ENCODE measurements at places on chromosomes 3 and 15.

- no peak for DNase-seq
These were observed 53.7 kb downstream of the PCSK6 start for GRCh38 chr15:101435761-101436160.

- DNase-seq = no peak
These were observed 56.8 kb downstream of the WNT7A start for GRCh38 chr3:13822871-13823585.

GRCh38 chr15:74531144-74531811 is 9.7 kb upstream of the ARID3B start:
- no peak for DNase-seq

- no peak for DNase-seq
These were observed 40.4 kb upstream of the SLC41A3 start for GRCh38 chr3:126124148-126124868.

- peak; percentile 58 for DNase-seq
These were observed 12.0 kb upstream of the DAPK2 start for GRCh38 chr15:64058279-64058678.

GRCh38 chr15:52162260-52162659 is 28.9 kb downstream of the GNB5 start:
- DNase-seq = no peak

DNA sequence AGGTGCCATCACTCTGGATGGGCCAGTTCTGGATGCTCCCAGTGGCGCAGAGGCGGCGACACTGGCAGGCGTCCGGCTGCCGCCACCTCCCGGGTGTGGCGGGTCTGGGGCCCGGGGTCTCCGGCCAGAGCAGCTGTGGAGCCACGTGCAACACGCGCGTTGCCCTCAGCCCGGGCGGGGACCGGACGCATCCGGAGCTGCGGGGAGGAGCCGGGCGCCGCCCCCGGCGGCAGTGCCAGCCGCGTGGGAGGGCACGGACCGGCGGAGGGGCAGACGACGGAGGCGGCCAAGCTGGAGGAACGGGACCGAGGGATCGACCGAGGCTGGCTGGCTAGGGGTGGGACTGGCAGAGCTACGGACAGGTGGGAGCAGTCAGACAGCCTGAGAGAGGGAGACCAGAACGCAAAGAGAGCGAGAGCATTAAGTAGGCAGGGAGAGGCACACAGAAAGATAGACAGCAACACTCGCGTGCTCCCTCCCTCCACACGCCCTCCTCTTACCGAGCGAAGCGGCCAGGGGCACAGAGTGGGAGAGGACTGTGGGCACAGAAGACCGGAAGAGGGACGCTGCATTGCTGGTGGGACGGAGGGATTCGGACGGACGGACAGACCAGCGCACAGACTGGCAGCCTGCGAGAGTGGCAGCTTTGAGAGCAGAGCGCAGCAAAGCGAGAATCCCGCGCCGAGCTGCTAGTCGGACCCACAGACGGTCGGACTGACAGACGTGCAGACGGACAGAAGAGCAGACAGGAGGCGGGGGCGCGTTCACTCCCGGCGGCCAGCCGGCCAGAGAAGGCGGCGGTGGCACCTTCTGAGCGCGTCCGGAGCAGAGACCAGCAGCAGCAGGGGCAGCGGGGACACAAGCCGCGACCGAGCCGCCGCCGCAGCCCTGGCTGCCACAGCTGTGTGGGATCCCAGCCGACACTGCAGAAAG is at the start of gene ARPP21:
ARPP21 (plus strand) TSS at position 272 of the 933 bp plus-strand sequence. CDS start 42,227 bp downstream, outside the sequence.
- DNase-seq = peak; percentile 24

DNA sequence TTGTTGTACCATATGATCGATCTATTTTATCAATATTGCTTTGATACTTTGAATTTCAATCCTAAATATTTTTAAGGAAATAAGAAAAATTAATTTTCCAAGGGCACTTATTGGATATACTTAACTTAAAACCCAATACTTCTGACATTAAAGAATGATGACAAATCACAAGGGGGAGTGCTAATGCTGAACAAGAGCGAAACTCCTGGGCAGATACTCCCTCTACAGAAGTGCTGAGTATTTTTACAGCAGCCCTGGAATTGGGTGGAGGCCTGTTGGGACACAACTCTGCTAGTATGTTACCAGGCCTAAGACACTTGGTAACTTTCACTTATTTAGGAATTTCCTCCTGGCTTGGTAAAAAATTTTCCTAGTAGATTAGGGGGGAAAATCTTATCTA is 46.2 kb downstream of the DENND6A start:
- no peak for DNase-seq

- DNase-seq = no peak
These were observed 51.8 kb downstream of the RGMA start for GRCh38 chr15:93036951-93037819.

GRCh38 chr3:161548301-161548700 is 51.7 kb downstream of the OTOL1 start:
- no peak for DNase-seq

DNA sequence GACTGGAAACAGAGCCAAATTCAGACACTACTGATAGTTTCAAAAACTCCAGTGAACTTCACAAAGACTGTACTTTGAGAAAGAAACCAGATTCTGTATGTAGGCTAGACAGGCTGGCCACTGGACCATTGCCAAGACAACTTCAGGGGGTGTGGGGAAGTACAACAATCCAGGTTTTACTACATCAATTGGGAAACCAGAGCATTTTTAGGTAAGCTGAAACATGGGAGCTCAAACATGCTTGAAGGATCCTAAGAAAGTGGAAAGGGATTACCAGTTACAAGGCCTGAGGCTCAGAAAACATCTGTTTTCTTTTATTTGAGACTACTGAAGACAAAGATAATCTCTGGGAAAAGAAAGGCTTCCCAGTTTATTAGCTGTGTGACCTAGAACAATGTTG is 26.9 kb upstream of the ZNF280D start:
- DNase-seq = no peak

- no peak for DNase-seq
These were observed 757.6 kb downstream of the GBE1 start for GRCh38 chr3:81003817-81004216.

- no peak for DNase-seq
These were observed 94.7 kb downstream of the TNIK start for GRCh38 chr3:171365489-171365888.

GRCh38 chr3:130929804-130930203 is 35.9 kb downstream of the ATP2C1 start:
- no peak for DNase-seq

- DNase-seq = peak; percentile 17
These were observed 13.7 kb upstream of the PARP6 start for GRCh38 chr15:72285927-72286516.

GRCh38 chr3:171846597-171846996 is 3.4 kb downstream of the TMEM212 start:
- peak; percentile 46 for DNase-seq

GRCh38 chr3:126923423-126923822 is 59.5 kb upstream of the PLXNA1 start:
- DNase-seq = no peak

DNA sequence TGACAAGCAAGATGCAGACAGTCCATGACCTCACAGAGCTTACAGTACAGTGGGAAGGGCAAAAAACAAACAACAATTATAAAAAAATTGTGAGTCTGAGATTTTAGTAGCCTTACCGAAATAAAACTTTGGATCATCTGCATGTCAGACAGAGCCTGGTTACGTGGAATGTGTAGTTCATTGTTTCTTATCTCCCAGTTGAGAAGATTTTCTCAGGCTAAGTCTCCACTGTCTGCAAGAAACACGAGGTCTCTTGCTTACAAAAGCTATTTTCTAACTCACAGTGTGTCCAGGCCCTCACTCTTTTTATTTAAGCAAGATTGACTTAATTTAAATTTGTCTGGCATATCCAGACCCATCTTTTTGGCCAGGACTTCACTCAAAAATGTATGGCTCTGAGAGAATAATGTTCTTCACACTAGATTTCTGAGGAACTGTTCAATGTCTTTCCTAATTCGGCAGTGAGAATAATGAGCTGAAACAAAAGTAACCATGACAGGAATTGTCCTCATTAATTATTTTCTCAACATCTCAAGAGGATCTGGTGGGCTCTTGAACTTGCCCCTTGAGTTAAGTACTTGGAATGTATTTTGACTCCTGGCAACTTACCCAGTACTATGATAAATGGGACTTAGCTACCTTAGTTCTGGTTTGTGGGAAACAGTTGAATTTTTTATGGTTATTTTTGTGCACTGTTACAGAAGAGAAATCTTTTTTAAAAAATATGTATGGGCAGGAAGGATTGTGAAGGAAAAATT is 265.1 kb upstream of the COL8A1 start:
- DNase-seq = no peak

- no peak for DNase-seq
These were observed 260.6 kb upstream of the NECTIN3 start for GRCh38 chr3:110811050-110811449.

GRCh38 chr15:70324001-70324974 is 226.6 kb upstream of the TLE3 start:
- no peak for DNase-seq

GRCh38 chr3:159486580-159486979 is 502.1 kb upstream of the IL12A start:
- DNase-seq = no peak

- DNase-seq = no peak
These were observed 407.4 kb downstream of the RSL24D1 start for GRCh38 chr15:54789376-54789775.

GRCh38 chr3:123750659-123751420 is 133.3 kb downstream of the MYLK start:
- DNase-seq = peak; percentile 23

- DNase-seq = peak; percentile 17
These were observed 829 bp downstream of the DCP1A start for GRCh38 chr3:53346514-53346913.

- no peak for DNase-seq
These were observed 67.2 kb upstream of the SIAH2 start for GRCh38 chr3:150830094-150830681.

GRCh38 chr3:123295171-123295900 is 93.6 kb downstream of the SEC22A start:
- DNase-seq = no peak

- no peak for DNase-seq
These were observed 74.6 kb downstream of the ARRDC4 start for GRCh38 chr15:98035134-98035533.

DNA sequence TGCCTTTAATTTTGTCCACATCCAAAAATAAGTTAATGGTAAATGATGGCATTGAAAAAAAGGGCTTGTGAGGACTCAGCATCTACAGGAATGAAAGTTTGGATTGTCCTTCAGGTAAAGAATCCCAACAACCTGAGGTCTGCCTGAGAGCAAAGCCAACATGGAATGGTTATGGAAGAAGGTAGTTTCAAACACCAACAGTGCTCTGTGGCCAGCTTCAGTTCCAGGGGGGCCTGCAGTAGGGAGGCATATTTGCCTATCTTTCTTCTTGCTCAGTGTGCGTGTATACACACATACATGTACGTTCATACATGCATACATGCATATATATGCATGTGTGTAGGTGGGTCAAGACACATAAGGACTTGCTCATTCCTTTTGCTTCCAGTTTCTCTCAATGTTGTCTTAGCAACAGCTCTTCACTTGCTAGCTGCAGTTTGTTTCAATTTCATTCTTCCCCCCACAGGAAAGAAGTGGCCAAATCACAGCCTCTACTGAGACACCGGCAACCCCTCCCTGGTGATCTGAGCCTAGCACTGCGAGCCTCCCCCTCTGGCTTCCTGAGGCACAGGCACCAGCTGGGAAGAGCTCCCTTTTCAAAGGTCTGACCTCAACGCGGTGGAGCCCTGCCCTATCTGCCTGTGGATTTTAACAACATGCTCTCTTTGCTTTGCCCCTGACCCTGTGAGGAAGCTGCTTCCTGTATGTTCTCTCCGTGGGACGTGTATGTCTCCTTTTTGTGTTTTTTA is 146.2 kb downstream of the KLF13 start:
- no peak for DNase-seq

GRCh38 chr3:5126586-5126985 is 4.5 kb downstream of the ARL8B start:
- DNase-seq = no peak

- DNase-seq = no peak
These were observed 18.3 kb downstream of the ZIC4 start for GRCh38 chr3:147387885-147388699.

DNA sequence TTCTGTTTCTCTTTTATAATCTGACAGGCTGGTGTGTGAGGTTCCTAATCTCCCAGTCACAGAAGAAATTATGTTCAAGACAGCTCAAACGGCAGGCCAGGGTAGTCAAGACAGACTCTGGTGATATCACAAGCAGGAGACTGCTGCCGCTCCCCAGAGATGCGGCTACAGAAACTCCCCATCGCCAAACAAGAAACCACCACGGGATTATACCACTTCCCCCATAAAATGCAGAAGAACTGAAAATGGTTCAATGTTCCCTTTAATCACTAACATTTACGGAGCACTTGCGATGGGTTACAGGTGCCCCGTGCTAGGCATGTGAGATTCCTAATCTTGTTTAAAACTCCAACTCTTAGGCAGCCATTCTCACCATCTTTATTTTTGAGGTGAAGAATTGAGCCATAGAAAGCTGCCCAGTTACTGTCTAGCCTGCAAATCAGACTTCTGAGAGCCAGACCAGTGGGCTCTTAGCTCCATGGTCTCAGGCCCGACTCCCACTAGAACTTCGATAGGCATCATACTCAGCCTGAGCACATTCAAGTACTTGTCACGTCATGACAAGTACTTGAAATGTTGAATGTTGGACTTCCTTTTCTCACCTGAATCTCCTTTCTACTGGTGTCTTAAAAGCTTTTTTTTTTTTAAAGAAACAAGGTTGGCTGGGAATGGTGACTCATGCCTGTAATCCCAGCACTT is 58.4 kb downstream of the TBC1D2B start:
- no peak for DNase-seq

DNA sequence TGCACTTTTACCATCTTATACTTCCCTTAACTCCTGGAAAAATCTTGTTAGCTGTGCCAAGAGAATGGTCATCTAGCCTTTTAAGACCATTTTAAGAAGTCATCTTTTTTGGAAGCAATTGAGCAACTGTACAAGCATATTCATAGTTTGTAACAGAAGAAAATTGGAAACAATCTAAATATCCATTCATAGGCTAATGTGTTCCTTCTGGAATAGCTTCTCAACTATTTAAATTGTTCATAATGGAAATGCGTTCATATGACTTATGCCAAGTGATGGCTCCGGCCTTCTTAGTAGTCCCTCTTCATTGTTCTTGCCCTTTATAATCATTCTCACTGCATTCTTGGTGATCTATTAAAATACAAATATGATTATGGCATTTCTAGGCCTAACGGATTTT is 17.4 kb upstream of the OSBPL11 start:
- DNase-seq = no peak

DNA sequence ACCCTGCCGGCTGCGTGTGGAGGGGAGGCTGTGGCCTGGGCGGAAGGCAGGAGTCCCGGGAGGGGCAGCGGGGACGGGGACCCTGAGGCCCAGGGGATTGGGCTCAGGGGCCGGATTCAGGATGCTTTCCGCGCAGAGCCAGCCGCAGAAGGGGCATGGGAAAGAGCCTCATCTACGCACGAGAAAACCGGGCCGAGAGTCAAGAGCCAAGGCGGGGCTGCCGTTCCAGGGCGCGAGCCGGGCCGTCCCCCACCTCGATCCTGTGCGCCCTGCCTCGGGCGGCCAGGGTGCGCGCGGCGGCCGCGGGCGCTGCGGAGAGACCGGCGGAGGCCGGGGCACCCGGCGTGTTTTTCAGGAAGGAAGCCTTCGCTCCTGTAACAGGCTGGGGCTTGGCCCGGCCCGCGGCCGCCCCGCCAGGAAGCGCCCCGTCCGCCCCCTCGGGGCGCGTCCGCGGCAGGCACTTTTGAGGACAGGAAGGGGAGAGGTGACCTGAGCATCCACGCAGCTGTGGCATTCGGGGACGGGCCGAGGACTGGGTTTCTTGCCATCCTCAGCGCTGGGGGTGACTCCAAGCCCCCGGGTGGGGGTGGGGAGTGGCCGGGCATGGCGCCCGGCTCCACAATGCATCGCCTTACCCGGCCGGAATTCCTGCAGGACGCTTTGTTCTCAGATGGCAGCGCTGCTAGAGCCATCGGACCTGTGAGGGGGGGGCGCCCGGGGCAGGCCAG is 62.3 kb upstream of the GATA2 start:
- DNase-seq = peak; percentile 71

Data from kidney capillary endothelial cell (primary cell).